ENCODE measurements at places on chromosomes 5 and 9.
A peak's percentile ranks its signal among the peaks of the same experiment; 100 is the strongest.

DNA sequence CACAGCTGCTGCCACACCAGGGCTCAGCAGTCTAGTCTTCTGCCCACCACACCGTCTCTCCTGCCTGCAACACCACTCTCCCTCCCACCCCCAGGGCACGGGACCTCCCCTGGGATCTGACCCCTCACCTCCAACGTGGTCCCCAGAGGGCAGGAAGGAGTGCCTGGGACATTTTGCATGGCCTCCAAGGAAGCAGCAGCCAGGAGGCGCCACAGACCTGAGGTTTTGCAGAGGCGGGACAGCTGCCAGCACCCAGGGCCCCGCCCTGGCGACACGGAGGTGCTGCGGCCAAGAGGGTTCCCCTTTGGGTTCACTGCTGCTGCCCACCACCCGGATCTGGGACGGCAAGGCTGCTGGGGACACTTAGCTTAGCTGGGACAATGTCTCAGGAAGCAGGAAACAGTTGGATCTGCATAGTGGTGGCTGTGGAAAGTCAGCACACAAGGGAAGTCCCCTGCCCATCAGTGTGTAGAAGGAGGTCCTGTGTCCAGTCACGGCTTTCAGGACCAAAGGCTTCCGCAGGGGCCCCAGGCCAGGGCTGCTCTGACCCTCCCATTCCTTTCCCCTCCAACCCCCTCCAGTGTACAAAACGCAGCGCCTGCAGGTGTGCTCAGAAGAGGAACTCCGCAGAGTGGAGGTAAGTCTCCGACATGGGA lies 13.8 kb downstream of the PROP1 start:
- DNase-seq, result no peak
- H3K36me3 ChIP-seq, result no peaks in the 10 kb centered on the region
- H3K27me3 ChIP-seq, result peaks cover 30% of the 10 kb centered on the region
- H3K27ac ChIP-seq, result no peak overlapping the region
- no peaks in the 10 kb centered on the region for H3K4me1 ChIP-seq

- H3K36me3 ChIP-seq, result peaks cover 15% of the 10 kb centered on the region
- H3K27me3 ChIP-seq, result no peaks in the 10 kb centered on the region
- no peak for DNase-seq
Measured at GRCh38 chr5:97182571-97183099, 412 bp downstream of the RIOK2 start.

GRCh38 chr5:66659780-66660179 lies 63.6 kb downstream of the MAST4 start:
- H3K36me3 ChIP-seq, result no peaks in the 10 kb centered on the region
- H3K27ac ChIP-seq, result no peak overlapping the region
- H3K4me1 ChIP-seq, result no peaks in the 10 kb centered on the region
- H3K27me3 ChIP-seq, result no peaks in the 10 kb centered on the region
- no peak for DNase-seq

DNA sequence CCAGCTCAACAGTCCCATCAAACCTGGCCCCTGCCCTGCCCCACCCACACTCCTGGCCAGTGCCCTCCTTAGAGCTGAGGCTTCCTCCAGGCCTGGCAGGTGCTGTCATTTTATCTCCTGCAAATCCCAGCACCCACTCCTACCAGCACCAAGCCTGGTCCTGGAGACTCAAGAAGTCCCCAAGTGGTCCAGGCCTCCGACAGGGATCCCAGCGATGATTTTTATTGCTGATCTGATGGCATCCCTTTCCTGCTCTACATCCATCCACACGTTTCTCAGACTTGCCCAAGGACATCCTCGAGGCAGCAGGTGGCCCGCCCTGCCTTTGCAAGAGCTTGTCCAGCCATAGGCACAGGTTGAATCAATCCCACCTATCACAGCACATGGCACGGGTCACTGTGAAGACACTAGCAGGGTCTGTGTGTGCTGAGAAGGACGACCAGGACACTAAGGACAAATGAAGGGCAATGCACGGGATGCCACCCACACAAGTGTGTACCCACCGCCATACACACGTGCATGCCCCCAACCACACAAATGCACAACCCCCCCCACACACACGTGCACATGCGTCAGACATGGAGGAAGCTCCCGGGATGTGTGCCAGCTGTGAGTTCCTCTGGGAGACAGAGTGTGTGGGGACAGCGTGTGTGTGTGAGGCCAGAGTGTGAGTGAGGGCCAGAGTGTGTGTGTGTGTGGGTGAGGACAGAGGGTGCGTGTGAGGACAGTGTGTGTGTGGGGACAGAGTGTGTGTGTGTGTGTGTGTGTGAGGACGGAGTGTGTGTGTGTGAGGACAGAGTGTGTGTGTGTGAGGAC lies 62.4 kb upstream of the UBAC1 start:
- no peak overlapping the region for H3K27ac ChIP-seq
- H3K4me1 ChIP-seq, result no peaks in the 10 kb centered on the region
- peaks cover 1% of the 10 kb centered on the region for H3K36me3 ChIP-seq
- no peak for DNase-seq
- H3K27me3 ChIP-seq, result no peaks in the 10 kb centered on the region
- no peak overlapping the region for H3K4me3 ChIP-seq

DNA sequence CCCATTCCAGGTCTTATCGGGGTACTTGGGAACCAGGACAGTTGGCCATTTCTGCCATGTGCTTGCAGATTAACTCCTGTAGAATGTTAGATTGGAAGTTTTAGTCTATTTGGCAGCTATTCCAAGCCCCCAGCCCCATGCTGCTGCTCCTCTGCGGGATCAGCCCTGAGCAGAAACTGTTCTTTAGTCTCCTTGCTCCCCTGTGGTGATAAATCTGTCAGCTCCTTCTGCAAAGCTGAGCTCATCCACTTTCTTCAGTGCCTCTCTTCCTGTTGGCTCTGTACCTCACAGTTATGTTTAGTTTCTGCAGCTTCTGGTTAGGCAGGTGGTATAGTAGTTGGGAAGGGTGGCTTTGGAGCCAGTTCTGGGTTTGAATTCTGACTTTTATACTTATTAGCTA lies 170.4 kb downstream of the GRIA1 start:
- DNase-seq, result no peak
- H3K4me1 ChIP-seq, result no peaks in the 10 kb centered on the region
- no peak overlapping the region for H3K27ac ChIP-seq
- no peak overlapping the region for H3K4me3 ChIP-seq

DNA sequence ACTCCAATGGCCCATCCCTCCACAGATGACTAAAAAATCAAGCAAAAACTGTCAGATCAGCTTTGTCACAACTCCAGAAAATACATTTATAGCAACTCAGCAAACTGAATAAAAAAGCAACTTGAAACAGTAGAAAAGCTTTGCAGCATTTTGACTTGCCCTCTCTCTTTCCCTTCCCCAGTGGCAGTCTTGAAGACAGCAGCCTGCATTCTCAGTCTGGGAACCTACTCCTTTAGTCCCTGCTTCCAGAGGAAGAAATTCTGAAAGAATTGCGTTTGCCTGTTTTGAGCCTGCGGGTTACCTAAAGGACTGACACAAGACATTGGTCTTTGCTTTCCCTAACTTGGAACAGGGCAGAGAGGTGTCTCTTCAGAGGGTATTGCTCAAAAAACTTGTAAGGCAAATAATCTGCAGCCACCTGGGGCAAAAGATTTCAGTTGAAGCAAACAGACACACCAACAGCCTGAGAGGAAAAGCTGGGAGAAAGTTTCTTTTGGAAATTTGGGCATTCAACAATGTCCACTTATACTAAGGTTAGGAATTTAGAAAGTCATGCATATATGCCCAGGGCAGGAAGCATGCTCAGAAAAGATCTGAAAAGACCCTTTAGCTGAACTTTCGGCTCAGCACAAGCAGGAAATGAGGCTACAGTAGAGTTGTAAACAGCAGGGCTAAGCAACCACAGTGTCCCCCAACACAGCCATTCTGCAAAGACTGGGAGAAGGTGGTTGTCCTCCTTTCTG lies 15.2 kb upstream of the SLC35D2 start:
- DNase-seq, result peak; percentile 56
- H3K4me3 ChIP-seq, result no peak overlapping the region
- no peaks in the 10 kb centered on the region for H3K36me3 ChIP-seq

DNA sequence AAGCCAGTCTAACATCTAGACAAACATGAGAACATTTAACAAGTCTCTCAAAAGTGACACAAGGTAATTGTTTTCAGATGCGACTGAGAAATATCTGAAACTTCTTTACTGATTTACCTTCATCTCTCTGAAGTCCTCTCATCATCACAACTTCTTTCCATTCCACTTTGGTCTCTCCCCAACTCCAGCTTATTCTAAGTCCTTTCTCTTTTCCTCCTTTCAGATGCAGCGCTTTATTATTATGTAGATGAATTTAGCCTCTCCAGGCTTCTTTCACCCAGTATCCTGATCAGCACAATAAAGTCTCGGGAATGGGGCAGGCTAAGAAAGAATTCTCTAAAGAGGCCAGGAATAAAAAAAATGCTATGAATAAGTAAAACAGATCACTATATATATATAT lies 128.0 kb downstream of the KCTD16 start:
- no peak for DNase-seq
- no peaks in the 10 kb centered on the region for H3K4me1 ChIP-seq
- no peaks in the 10 kb centered on the region for H3K27me3 ChIP-seq
- no peak overlapping the region for H3K27ac ChIP-seq

GRCh38 chr5:60436518-60436917 lies 263.4 kb downstream of the DEPDC1B start:
- H3K4me3 ChIP-seq, result no peak overlapping the region
- H3K27me3 ChIP-seq, result no peaks in the 10 kb centered on the region
- no peaks in the 10 kb centered on the region for H3K36me3 ChIP-seq
- no peaks in the 10 kb centered on the region for H3K4me1 ChIP-seq
- no peak overlapping the region for H3K27ac ChIP-seq

GRCh38 chr5:159550951-159551350 lies 220.7 kb upstream of the IL12B start:
- no peaks in the 10 kb centered on the region for H3K36me3 ChIP-seq
- H3K27ac ChIP-seq, result no peak overlapping the region
- H3K4me1 ChIP-seq, result no peaks in the 10 kb centered on the region
- H3K4me3 ChIP-seq, result no peak overlapping the region
- no peak for DNase-seq

GRCh38 chr5:174177976-174178605 lies 132.6 kb downstream of the NSG2 start:
- H3K4me3 ChIP-seq, result no peak overlapping the region
- no peaks in the 10 kb centered on the region for H3K36me3 ChIP-seq
- DNase-seq, result no peak
- no peak overlapping the region for H3K27ac ChIP-seq
- H3K27me3 ChIP-seq, result no peaks in the 10 kb centered on the region
- H3K4me1 ChIP-seq, result no peaks in the 10 kb centered on the region

- H3K36me3 ChIP-seq, result no peaks in the 10 kb centered on the region
- H3K4me1 ChIP-seq, result no peaks in the 10 kb centered on the region
- H3K4me3 ChIP-seq, result no peak overlapping the region
- no peak for DNase-seq
- H3K27me3 ChIP-seq, result peaks cover 11% of the 10 kb centered on the region
- no peak overlapping the region for H3K27ac ChIP-seq
Measured at GRCh38 chr5:176692839-176693476, 45.7 kb downstream of the TSPAN17 start.

DNA sequence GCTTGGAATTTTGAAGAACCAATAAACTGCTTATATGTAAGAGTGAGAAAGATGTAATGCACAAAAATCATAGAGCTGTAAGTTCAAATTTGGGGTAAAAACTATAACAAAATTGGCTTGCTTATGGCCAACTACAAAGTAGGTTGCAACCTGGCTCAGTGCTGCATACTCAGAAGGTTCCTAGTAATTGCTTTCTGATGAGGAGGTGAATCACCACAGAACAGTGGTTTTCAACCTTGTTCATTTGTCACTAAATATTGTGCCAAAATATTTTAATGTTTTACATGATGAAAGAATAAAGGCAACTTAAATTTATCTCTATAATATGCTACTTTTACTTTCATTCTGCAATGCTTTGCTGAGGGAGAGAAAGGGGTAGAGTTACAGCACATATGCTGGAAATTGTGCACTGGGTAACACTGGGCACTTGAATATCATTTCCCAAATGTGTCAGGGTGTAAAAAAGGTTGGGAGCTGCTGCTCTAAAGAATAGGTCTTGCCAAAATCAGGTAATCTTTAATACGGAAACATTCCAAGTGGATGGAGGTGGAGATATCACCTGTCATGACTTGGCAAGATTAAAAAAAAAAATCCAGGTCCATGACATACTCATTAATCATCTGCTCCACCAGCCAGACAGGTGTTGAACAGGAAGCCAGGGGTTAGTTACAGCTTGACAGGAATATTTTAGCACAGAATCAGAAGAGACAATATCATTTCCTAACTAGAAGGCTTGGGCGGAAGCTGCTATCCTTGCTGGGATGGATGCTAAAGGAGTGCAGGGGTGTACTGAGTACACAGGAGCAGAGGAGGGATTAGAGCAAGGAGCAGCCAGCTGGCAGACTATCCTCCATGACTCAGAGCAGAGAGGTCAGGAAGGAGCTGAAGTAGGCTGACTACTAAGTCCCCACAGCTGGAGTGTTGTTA lies 34.6 kb upstream of the CCL21 start:
- DNase-seq, result no peak
- H3K27me3 ChIP-seq, result peaks cover 5% of the 10 kb centered on the region
- H3K4me1 ChIP-seq, result no peaks in the 10 kb centered on the region
- H3K27ac ChIP-seq, result no peak overlapping the region

DNA sequence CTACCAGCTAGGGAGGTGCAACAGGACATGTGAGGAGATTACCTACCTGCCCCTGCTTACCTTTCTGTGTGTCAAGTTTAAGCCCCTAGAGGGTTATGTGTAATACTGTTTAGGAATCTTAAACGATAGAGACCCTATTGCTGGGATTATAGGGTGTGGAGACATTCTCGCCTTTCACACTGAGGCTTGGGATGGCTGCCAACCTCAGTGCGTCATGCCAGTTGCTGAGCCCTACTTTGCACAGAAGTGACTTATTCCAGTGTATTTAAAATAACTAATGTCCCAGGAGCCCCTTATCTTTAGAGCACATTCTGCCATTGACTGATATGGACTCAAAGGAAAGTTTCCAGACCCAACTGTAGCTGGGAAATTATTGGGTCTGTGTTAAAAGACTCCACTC lies 76.6 kb upstream of the XPA start:
- no peak overlapping the region for H3K4me3 ChIP-seq
- H3K27ac ChIP-seq, result no peak overlapping the region
- no peaks in the 10 kb centered on the region for H3K36me3 ChIP-seq
- no peak for DNase-seq
- H3K27me3 ChIP-seq, result no peaks in the 10 kb centered on the region

DNA sequence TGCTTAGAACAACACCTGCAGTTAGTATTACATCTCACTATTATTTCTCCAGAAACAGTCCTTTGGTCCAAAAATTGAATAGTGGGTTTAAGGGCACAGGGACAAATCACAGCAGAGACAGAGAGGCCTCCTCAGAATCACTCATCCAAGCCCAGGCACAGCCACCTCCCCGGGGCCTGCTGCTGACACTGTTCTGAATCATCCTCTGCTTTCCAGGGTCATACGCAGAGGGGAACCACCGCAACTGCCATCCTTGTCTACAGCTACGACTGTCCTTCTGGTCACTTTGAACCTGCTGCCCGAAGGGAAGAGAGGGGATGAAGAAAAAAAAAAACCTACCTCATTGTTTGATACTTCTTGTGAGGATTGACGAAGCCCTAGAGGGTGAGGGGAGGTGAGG lies 35.3 kb upstream of the MAN2A1 start:
- DNase-seq, result no peak
- H3K27me3 ChIP-seq, result no peaks in the 10 kb centered on the region
- H3K36me3 ChIP-seq, result no peaks in the 10 kb centered on the region
- no peak overlapping the region for H3K27ac ChIP-seq
